ENCODE measurements at places on chromosomes 12 and 14.

DNA sequence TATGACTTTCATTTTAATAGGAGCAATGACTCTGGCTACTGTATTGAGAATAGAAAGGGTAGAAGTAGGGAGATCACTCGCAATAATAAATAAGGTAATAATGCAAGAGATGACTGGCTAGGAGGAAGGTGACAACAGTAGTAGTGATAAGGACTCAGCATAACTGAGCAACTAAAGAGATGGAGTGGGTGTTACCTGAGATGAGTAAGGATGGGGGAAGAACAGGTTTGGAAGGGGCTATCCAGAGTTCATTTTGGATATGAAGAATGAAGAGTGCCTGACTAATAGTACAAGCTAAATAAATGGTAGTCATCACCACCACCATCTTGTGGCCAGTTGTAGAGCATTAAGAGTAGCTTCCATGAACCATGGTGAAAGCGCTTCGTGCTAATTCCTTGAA is 101.1 kb downstream of the RPS6KA5 start:
- DNase-seq = no peak

DNA sequence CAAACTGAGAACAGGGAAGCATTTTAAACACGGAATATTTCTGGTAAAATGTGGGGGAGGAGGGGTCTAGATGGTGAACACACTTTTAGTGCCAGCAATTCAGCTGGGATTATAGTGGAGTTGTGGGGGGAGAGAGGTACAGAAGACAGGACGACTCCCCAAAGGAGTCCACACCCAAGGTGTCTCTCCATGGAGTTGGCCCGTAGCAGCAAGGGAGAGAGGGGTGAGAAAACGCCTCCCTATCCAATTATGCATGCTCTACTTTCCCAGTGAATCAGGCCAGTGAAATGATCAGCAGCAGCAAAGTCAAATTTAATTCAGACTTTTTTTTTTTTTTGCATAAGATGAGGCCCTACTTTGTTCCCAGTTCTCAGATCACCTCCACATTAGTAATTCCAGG is 38.6 kb downstream of the BTG1 start:
- no peak for DNase-seq

- DNase-seq = no peak
These were observed 84.6 kb downstream of the SCFD1 start for GRCh38 chr14:30706704-30707103.

DNA sequence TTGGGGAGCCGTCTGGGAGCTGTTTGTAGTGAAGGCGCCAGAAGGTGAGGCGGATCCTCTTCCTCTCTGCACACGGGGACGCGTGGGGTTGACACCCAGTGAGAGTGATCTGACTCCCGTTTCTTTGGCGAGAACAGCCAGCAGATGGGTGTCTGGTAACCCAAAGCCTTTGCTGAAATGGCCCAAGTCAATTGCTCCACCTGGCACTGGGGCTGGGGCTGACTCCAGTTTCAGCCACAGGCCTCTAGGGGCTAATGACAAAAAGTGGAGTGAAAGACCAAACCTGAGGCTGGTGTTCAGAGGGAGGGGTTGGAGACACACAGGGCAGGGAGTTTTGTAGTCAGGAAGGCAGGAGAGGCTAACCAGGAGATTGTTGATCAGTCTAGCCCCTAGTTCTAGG is 87.0 kb downstream of the FRMD6 start:
- DNase-seq = no peak

GRCh38 chr12:97542666-97543280 is 80.2 kb downstream of the RMST start:
- no peak for DNase-seq

DNA sequence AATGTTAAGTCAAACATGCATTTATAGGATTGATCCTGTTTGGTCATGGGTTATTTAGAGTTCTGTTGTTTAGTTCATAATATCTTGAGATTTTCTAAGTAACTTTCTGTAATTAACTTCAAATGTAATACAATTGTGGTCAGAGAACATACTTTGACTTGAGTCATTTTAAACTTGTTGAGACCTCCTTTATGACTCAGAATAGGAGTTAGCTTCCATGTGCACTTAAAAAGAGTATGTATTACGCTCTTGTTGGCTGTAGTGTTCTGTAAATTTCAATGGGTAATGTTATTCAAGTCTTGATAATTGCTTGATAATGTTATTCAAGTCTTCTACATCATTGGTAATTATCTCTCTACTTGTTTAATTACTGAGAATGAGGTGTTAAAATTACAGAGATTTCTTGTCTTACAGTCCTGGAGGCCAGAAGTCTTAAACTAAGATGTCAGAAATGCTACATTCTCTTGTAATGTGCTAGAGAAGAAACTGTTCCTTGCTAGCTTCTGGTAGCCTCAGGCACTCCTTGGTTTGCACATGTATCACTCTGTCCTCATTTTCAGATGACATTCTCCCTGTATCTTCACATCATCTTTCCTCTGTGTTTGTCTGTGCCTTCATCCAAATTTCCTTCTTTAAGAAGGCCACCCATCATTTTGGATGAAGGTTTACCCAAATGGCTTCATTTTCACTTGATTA is 197.3 kb downstream of the TMTC3 start:
- DNase-seq = no peak

- DNase-seq = peak; percentile 50
These were observed 114.5 kb downstream of the RAD51B start for GRCh38 chr14:67934087-67934486.

GRCh38 chr12:6324936-6325750 is 14.7 kb downstream of the PLEKHG6 start:
- no peak for DNase-seq

DNA sequence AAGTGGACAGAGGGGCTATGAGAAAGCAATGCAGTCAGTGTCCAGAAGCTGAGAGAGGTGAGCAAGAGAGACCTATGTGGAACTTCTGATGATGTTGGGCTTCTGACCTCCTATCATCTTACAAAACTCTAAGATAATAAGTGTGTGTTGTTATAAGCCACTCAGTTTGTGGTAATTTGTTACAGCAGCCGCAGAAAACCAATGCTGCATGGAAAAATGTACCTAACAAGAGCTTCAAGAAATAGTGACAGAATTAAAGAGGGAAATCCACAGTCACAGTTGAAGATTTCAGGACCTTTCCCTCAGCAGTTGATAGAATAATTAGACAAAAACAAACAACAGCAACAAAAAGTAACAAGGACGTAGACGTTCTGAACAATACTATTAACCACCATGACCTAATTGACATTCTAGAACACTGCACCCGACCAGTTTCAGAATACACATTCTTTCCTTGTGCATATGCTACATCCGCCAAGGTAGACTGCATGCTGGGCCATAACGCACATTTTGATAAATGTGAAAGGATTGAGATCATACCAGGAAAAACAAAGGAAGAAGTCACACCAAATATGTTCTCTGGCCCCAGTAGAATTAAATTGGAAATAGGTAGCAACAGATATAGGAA is 1.8 kb upstream of the EVL start:
- DNase-seq = no peak

DNA sequence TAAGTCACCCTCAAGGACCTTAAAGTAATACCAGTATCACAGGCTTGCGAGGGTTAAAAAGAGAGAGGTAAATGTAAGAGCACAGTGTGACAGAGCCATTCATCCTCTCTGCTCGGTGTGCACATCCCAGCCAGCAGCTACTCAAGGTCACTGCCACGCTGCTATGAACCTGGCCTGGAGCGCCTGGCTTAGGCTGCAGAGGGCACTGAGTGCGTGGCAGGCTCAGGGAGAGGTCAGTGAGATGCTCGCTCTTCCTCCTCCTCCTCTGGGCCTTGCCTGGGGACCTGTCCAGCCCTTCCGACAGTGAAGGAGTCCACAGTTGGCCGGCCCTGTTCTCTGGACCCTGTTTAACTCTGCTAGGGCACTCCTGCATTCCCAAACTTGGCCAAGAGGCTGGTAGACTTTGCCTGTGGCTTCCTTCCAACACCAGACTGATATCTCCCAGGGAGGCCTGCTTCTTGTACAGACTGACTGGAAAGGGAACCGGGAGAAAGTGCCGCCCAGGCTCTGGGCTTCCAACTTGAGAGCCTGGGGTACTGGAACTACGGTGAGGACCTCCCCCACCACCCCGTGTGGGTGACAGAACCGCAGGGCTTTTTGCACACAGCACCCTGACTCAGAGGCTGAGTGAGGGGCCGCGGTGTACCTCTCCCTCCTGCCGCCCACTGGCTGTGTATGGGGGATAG is 62.6 kb upstream of the CORO1C start:
- no peak for DNase-seq

DNA sequence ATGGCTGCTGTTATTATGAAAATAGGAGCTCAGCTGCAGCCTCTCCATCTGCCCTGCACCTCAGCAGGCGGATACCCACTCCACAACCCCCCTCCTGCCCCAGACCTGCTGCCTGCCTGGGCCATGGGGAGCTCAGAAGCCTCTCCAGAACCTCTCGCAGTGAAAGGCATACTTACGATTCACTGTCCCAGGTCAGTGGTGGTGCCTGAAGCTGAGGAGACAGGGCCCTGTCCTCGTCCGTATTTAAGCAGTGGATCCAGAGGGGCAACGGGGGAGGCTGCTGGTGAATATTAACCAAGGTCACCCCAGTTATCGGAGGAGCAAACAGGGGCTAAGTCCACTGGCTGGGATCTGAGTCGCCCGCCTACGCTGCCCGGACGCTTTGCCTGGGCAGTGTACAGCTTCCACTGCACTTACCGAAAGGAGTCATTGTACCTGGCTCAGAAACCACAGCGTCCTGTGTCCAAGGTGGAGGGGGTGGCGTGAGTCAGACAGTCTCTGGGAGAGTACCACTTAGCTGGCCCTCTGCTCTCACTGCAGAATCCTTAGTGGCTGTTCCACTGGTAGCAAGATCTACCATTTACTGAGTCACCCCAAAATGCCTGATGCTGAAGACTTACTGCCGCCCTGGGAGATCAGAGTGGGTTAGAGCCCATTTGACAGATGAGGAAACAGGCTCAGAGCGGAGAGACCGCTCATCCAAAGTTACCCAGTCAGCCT is at the start of gene SERPINA1:
Gene SERPINA1 (minus strand): TSS at position 219 of the 720 bp plus-strand sequence. CDS start 5,365 bp downstream, outside the sequence.
- no peak for DNase-seq

DNA sequence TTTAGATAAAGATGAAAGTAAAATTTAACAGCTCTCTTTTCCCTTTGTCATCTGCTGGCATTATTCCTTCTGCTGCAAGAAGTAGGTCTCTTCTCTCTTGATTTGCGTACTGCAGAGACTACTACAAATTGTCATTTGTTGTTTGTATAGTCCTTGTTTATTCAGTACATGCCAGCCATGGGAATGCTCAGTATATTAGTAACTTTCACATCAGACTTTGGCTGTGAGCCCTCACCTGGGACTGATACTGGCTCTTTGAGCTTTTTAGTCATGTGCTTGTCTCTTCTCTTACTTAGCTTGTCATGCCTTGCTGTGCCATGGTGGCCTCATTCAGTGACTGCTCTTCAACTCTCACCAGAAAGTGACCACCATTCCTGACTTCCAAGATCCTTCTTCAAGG is 169.8 kb downstream of the PRKCH start:
- no peak for DNase-seq

DNA sequence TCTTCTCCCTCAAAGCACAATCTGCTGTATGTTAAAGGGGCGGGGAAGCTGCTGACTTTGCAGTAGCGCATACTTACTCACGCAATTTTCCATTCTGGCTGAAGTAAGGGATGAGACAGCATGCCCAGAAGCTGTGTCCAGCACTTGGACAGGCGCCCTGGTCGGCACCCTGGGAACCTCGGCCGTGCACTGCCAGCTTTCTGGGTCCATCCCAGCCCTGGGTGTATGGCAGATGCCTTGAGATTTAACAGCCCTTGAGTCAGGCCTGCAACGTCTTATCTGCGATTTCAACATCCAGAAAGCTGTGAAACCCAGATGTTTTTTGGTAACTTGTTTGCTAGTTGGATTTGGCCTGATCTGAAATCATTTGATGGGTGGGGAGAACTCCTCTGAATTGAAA is 16.1 kb downstream of the EML1 start:
- no peak for DNase-seq

DNA sequence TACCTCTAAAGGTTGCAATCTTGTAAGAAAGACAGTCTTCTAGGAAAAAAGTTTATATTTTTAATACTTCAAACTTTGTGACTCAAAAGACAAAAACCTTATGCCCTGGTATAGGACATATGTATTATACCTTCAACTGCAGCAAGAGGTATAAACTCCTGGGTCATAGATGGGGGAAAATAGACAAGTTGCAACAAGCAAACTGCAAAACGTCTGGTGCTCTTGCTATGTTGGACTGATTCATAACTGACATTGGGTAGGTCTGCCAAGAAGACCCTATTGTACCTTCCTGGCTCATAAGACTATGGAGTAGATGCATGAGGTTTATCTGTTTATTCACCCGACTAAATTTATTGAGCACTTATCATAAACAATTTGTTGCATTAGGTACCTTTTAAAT is 40.9 kb downstream of the BEST3 start:
- DNase-seq = peak; percentile 7

GRCh38 chr12:112946236-112947000 is 8.1 kb downstream of the OAS3 start:
- peak; percentile 6 for DNase-seq

GRCh38 chr14:97280526-97280925 is 483.3 kb downstream of the VRK1 start:
- no peak for DNase-seq

DNA sequence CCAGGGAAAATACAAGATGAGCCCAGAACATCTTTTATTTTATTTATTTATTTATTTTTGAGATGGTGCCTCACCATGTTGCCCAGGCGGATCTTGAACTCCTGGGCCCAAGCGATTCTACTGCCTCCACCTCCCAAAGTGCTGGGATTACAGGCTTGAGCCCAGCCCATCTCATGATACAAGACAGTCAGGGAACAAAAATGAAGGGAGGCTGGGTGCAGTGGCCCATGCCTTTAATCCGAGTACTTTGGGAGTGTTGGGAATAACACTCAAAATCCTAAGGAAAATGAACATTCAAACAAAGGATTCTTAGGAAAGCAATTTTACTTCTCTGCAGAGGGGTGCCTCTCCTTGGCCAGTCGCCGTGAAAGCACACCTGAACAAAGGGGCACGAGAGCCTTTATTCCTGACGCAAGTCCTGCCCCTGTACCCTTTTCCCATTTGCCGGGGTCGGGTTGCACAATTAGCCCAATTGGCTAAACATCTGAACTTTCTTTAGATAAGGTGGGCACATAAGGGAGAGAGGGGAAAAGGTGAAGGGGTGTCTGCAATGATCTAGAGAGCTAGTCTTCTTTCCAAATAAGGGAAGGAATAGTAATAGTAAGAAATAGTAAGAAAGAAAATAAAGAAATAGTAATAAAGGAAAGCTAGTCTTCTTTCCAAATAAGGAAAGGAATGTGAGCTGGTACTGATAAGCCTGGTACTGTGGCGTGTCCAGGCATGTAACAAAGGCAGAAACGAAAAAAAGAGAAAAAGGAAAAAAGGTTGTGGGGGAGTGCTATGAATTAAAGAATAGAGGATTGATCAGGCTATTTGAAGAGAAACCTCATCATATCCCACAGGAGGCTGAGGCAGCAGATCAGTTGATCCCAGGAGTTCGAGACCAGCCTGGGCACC is 13.4 kb downstream of the NCAPD2 start:
- no peak for DNase-seq

- DNase-seq = no peak
These were observed 92.8 kb downstream of the PCNX1 start for GRCh38 chr14:71000091-71000490.

- DNase-seq = no peak
These were observed 4.9 kb upstream of the DHRS2 start for GRCh38 chr14:23631234-23631633.

Measured in NCI-H446 treated with DMSO at 0.1 percent for 48 hours (cell line).